Stimulated activated CD8-positive, alpha-beta memory T cell treated with anti-CD3 and anti-CD28 coated beads, Interleukin-4, amount 100 ng/mL, for 4 hours (primary cell): ENCODE measurements at places on chromosomes 1 and 21.

DNA sequence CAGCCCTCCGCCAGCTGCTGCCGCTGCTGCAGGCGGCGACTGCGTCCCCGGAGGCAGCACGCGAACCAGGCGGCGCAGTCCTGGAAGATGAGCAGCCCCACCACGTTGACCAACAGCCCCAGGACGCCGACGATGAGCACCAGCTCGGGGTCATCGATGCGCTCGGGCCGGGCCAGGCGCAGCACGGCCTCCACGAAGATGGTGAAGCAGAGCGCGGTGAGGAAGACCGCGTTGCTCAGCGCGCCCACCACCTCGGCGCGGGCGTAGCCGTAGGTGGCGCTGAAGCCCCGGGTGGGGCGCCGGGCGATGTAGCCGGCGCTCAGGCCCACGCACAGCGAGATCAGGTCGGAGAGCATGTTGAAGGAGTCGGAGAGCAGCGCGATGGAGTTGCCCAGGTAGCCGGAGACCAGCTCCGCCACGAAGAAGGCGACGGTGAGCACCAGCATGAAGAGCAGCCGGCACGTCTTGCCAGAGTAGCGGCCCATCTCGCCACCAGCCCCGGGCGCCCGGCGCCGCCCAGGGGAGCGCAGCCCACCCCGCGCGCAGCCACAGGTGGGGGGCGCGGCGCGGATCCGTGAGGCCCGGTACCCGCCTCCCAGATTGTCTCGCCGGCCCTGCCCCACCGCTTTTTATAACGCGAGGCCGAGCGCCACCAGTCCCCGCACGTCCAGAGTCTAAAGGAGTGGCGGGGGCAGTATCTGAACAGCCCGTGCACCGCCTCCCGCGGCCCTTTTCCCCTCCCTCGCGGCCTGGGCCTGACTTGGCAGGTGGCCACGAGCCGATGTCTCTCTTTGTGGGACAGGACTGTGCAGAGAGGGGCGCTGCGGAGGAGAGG lies at the start of gene SLC30A10:
SLC30A10 (minus strand) TSS at position 602 of the 835 bp plus-strand sequence; CDS start at position 485, 117 bp downstream.
- DNase-seq = no peak

DNA sequence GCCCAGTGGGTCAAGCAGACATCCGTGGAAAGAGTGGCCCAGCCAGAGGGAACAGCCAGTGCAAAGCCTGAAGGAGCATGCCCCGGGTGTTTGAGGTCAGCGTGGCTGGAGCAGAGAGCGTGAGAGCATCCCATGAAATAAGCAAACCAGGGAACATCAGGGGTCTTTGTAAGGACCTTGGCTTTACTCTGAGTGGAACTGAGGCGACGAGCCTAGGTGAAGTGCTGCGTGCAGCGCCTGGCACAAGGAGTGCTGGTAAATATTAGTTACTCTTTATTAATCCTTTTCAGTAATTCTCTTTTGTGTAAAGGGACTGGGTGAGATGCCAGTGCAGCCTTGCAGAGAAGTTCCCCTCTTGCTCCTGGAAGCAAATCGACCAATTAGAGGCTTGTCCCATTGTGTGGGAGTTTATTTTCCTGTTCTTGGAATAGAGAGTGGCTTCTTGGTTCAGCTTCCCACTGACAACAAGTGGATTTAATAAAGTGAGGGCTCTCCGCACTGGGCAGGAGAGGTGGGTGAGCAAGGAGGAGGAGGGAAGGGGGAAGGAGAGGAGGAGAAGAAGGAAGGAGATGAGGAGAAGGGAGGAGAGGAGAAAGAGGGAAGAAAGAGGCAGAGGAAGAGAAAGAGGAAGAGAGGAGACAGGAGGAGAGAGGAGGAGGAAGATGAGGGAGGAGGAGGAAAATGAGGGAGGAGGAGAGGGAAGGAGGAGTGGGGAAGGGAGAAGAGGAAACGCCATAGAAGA lies 37.6 kb upstream of the DISP3 start:
- no peak for DNase-seq

- no peak for DNase-seq
Measured at GRCh38 chr1:214280386-214281020, 456 bp upstream of the SMYD2 start.

DNA sequence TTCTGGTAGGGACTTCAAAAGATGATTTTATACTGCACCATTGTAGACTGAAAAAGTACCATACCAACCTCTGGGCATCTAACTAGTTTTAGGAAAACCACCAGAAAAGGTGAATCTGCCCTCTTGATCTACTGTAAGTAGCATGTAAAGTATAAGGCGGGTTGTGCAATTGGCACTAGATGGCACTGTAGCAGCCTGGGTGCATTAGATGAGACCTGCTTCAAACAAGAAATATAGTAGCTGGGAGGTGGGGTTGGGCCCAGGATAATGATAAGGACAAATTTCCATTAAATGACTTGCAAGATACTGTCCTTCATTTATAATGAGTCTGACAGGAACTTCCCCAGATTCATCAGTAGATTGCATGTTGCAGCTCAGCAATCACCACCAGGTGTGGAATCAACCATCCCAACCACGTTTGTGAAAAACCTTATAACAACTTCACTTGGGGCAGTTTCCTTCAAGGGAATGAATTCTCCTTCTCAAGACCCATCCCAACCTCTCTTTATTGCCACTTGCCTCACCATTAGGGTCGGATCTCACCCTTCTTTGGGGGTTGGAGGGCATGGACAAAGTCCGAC lies 37.3 kb upstream of the IL10 start:
- no peak for DNase-seq

DNA sequence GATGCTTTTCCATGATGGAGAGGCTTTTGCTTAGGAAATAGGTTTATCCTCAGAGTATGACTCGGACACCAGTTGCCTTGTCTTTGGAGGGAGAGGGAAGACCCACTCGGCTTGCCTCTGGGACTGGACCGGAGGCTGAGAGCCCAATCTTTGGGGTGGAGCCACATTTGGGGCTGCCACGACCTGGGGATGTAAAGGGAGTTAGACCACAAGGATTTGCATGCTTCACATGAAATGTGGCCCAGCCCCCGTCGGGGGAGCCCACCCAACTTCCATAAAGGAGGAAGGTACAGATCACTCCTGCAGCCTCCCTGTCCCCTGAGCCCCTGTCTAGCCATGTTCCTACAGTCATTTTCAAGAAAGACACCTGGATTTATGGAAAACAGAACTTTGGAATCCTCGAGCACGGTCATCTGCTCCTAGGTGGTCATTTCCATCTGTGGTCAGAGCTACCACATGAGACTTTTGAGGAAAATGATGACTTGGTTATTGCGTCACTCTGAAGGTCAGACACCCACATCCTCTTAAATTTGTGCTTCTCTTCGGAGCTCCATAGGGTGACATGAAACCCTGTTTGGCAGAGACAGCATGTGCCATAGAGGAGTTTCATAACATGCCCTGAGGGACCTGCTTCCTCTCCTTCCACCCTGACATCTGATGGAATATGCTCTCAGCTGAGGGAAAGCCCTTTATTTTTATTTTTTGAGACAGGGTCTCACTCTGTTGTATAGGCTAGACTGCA lies 99.4 kb upstream of the SLC45A1 start:
- DNase-seq = no peak

DNA sequence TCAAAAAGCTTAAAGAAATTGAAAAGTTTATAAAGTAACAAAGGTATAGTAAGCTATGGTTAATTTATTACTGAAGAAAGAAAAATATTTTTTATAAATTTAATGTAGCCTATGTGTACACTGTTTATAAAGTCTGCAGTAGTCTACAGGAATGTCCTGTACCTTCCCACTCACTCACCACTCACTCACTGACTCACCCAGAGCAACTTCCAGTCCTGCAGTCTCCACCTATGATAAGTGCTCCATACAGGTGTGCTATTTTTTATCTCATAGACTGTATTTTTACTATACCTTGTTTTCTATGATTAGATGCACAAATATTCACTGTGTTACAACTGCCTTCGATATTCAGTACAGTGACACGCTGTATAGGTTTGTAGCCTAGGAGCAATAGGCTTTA lies 106.6 kb downstream of the NR5A2 start:
- no peak for DNase-seq

DNA sequence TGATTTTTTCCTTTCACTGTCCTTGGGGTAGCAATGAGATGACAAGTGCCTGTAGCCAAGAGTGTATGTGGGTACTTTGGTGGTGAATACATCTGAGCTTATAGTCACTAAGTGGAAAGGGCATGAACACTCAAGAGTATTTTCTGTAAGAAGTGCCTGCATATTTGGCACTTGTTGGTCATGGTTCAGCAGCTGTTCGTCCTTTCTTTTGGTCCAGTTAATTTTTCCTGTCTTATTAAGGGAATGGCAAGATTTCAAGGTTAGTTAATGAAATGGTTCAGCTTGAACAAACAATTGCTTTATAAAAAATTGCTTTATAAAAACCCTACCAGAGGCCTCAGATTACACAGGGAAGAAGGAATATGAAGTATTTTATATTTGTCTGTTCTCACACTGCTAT lies 48.6 kb upstream of the GPR52 start:
- no peak for DNase-seq

DNA sequence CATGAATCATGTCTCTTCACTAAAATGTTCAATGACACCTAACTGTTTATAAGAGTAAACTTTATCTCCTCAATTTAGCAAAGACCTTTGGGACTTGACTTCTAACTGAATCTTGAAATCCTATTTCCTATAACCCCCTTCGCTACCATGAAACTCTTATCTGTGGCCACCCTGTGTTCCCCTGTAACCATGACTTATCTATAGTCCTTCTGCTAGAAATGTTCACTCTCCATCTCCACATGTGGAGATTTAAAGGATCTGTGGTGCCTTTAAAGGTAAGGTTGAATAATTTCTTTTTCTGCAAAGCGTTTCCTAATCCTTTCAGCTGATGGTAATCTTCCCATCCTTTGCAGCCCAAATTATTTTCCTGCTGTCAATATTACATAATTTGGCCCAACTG lies 436.3 kb upstream of the RUNX1 start:
- no peak for DNase-seq
